Transverse colon (tissue), 4 donors: ENCODE measurements at places on chromosomes 12 and 14.

GRCh38 chr12:75774261-75775052 lies 257.1 kb downstream of the PHLDA1 start:
- no peak for DNase-seq

GRCh38 chr14:65354715-65355114 lies 57.8 kb upstream of the FUT8 start:
- no peak for DNase-seq

- DNase-seq: no peak
These were observed 84.4 kb downstream of the C2CD5 start for GRCh38 chr12:22459838-22460490.

DNA sequence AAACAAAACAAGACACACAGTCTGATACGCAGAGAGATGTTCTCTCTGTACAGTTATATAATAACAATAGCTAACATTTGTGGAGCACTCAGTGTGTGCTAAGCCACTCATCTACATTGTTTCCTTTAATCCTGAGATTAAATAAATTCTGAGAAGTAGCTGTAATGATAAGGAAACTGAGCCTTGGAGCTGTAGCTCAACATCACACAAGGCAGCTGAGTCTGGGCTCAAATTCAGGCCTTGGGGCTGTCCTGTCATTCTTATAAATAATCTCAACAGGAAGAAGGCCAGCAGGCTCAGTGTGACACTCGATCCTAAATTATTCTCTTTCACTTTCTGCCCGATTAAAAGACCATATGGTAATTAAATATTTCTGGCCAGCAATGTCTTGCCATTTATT lies 24.5 kb downstream of the CDKN1B start:
- DNase-seq: no peak

DNA sequence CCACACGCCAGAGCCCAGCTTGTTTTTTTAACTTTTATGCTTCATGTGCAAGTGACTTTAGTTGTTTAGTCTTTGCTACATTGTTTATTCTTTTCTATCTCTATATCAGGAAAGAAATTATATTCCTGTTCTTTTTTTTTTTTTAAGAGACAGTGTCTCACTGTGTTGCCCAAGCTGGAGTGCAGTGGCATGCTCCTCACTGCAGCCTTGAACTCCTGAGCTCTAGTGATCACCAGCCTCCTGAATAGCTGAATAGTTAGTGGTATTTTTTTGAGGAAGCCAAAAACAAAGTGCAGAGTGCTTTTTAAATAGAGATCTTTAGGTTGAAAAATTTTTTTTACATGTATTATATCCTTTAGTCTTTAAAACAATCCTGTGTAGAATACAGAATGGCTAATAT lies 58.2 kb downstream of the ETNK1 start:
- DNase-seq: no peak

- no peak for DNase-seq
These were observed 100.8 kb downstream of the CCER1 start for GRCh38 chr12:90854136-90854689.

GRCh38 chr12:30977124-30977523 lies 50.6 kb downstream of the TSPAN11 start:
- no peak for DNase-seq

DNA sequence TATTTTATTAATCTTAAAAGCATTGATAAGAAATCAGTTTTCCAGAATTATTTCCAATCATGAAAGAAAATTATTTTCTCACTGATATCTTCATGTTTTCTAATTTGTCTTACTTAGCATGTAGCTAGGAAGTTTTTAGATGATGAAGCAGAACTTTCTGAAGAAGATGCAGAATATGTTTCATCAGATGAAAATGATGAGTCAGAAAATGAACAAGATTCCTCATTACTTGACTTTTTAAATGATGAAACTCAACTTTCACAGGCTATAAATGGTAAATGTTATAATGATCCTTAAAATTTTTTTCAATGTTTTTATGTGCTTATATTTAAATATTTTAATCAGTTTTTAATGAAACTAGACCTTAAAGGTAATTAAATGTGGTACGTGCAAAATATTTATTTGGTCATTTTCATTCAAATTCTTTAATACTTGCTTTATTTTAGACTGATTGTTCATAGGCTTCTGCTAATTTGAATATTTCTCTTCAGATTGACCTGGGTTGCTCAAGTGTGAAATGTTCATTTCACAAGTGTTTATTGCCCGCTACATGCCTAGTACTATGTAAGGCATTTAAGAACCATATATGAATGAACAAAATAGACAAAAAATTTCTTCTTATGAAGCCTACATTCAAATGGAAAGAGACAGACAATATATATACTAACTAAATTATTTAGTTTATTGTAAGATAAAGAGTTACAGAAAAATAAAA lies 49.5 kb downstream of the FANCM start:
- no peak for DNase-seq

GRCh38 chr14:36989806-36990205 lies 182.6 kb downstream of the SLC25A21 start:
- DNase-seq: no peak

GRCh38 chr14:61668282-61668681 lies 27.0 kb upstream of the HIF1A start:
- DNase-seq: peak; percentile 20

DNA sequence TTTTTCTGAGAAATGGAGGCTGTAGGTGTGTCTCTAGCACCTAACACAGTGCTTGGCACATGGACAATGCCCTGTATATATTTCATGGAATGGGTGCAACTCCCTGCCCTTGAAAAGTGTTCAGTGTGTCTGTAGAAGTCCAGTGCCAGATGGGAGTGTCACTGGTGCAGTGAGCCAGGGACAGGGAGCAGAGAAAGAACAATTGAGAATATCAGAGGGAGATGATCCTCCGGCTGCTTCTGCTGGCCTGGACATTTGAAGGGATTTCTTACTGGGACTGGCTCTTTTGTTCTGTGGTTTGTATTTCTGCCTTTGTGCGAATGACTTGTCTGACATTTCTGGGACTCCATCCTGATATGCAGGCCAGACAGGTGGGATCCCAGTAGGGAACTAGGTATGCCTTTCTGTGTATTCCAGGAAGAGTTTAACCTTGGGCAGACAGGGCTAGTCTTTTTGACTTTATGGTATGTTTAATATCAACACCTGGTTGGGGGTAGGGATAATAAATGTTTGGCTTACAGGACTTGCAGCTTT lies 328.0 kb downstream of the NRXN3 start:
- no peak for DNase-seq

DNA sequence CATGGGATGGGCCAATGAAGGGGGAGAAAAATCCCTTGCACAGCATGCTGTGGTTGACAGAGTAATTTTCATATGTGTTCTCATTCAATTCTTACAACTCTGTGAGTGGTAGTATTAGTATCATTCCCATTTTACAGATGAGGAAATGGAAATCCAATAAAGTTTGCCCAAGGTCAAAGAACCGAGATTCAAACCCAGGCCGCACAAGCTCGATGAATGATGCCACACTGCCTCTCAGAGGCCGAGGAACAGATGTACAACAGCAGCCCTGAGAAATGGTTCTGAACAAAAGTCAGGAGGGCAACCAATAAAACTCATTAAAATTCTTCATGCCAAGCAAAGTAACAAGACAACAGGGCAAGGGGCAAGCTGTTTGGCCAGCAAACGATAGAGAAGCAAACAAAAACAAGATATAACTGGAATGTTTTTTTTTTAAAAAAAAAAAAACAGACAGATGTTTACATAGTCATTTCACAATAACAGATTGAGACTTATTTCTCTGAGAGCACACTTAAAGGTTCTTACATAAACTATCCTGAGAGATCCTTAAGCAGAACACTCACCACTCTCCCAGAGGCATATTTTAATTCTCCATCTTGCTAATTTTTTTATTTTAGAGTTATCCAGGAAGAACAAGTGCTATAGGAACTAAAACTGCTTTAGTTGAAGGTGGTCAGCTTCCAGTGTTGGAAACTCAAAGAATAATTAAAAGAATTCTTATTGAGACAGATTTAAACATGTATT lies 85.8 kb downstream of the EXOC5 start:
- DNase-seq: no peak

GRCh38 chr12:70619471-70620152 lies 17.6 kb downstream of the PTPRB start:
- DNase-seq: no peak

- no peak for DNase-seq
These were observed 120.9 kb upstream of the BCL2L14 start for GRCh38 chr12:11949738-11950411.

DNA sequence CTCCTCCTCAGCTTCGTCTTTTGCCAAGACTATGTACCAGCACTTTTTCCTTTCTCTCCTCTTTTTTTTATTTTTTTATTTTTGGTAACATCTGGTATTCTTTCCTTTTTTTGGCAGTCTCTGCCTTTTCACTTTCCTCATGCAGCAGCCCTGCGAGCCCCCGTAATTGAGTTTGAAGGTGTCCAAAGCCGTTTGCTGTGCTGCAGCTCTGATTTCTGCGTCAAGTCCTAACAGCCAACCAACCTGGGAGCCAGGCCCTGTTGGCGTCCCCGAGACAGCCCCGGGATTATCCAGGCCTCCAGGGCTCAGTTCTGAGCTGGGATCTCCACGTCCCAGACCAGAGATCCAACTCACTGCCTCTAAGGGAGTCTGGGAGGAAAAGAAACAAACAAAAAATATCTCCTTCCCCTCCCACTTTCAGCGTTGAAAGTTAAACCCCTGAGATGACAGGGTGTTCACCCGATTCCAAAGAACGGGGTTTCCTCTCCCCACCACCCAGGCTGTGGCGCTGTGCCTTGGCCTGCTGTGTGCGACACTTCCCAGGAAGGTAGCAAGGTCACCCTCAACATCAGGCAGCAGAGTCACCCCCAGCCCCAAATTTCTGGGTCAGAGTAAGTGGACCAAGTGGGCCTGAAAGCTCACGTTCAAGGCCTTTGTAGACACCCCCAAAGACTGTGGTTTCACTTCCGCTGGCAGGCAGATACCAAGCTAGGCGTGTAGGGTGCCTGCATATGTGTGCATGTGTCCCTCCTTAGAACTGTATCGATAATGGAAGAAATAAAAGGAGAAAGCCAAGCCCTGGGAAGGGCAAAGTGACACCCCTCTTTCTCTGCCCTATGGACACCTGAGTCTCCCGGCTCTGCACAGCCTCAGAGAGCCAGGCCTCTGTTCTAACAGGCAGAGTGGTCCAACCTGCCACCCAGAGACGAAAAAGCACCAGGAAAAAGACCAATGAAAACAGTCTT lies 11.1 kb downstream of the BCL11B start:
- DNase-seq: no peak

- no peak for DNase-seq
These were observed 303.3 kb downstream of the DPF3 start for GRCh38 chr14:72590577-72590976.

DNA sequence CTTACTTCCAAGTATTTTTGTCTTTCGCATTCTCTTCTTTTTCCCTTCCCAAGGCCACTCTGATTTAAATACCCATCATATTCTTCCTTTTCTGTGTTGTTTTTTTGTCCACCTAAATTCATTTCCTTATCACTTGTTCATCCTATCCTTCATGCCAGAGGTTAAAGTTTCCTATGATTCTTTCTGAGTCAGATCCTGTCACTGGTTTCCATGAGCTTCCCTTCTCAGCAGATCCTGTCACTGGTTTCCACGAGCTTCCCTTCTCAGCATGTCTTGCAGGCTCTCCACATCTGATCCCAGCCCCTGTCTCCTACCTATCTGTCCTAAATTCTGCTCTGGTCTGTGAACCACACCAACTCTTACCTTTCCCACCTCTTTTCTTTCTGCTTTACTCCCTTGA lies 311.8 kb upstream of the RGS6 start:
- no peak for DNase-seq

DNA sequence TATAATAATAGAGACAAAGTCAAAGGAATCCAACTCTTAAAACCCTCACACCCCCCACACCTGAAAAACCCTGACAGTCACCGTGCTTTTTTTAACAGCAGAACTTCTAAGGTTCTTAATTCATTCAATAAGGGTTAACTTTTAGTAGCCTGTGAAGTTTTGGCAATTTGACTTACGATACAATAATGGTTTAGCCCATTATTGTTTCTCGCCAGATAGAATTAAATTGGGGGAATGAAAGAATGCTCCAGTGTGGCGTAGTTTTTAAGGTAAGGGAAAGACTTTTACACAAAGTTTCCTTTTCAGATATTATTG lies 604 bp upstream of the MAGOHB start:
- DNase-seq: no peak

DNA sequence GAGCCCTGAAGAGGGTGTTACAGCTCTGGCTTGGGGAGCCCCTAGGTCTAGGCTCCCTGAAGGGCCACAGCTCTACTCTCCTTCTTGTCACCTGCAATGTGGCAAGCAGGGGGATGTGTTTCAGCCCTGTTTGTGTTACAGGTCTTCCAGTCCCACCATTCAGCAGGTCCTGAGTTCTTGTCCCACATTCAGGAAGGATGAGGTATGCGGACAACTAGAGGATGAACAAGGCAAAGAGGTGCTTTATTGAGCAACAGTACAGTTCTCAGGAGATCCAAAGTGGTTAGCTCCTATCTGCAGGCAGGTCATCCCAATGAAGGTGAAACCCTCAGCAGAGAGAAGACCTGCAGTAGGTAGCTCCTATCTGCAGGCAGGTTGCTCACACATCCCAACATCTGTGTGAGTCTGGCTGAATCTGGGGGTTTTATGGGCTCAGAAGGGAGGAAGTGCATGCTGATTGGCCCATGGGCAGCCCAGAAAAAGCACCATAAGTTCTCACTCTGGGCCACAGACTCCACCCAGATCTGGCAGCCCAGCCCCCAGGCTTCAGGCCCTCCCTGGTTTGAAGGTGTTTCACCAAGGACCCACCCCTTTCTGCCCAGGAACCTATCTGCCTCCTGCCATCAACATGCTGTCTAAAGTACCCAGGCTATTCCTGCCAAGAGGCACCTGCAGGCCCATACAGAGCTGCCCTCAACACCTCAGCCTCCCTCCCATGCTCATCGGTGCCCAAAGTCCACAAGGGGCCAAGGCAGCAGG lies 98.9 kb downstream of the NUAK1 start:
- DNase-seq: no peak
